Chondrocyte (in vitro differentiated cells): ENCODE measurements at places on chromosomes 12 and 14. TPM values are rescaled to one million over a fixed set of nuclear protein-coding genes. Genes with fewer than 3 reads are reported as not detected.

- H3K4me3 ChIP-seq: peak overlapping the region; percentile 26
- H3K27me3 ChIP-seq: no peaks in the 10 kb centered on the region
Measured at GRCh38 chr12:46523863-46524770, 151.5 kb upstream of the SLC38A2 start.

- H3K36me3 ChIP-seq: no peaks in the 10 kb centered on the region
- DNase-seq: no peak
- no peak overlapping the region for H3K4me3 ChIP-seq
- no peaks in the 10 kb centered on the region for H3K4me1 ChIP-seq
- H3K27ac ChIP-seq: no peak overlapping the region
Measured at GRCh38 chr12:38555620-38556591, 239.3 kb downstream of the ALG10B start.

- peaks cover 10% of the 10 kb centered on the region for H3K27me3 ChIP-seq
- H3K27ac ChIP-seq: no peak overlapping the region
- peaks cover 4% of the 10 kb centered on the region for H3K36me3 ChIP-seq
- no peak for DNase-seq
Measured at GRCh38 chr12:123850246-123851134, 88.4 kb downstream of the DNAH10 start.

GRCh38 chr12:7934889-7935492 lies 996 bp downstream of the SLC2A3 start:
- peaks cover 13% of the 10 kb centered on the region for H3K36me3 ChIP-seq
- H3K27me3 ChIP-seq: no peaks in the 10 kb centered on the region
- H3K4me3 ChIP-seq: no peak overlapping the region
- H3K4me1 ChIP-seq: peaks cover 7% of the 10 kb centered on the region

GRCh38 chr14:106776395-106776983 lies 1250.1 kb downstream of the TMEM121 start:
- no peaks in the 10 kb centered on the region for H3K4me1 ChIP-seq
- no peak overlapping the region for H3K27ac ChIP-seq
- no peaks in the 10 kb centered on the region for H3K36me3 ChIP-seq
- H3K27me3 ChIP-seq: no peaks in the 10 kb centered on the region
- no peak overlapping the region for H3K4me3 ChIP-seq

The KITLG gene
- 1.7 to 3.8 TPM (median 3.7 TPM) in 3 replicates for total RNA-seq

DNA sequence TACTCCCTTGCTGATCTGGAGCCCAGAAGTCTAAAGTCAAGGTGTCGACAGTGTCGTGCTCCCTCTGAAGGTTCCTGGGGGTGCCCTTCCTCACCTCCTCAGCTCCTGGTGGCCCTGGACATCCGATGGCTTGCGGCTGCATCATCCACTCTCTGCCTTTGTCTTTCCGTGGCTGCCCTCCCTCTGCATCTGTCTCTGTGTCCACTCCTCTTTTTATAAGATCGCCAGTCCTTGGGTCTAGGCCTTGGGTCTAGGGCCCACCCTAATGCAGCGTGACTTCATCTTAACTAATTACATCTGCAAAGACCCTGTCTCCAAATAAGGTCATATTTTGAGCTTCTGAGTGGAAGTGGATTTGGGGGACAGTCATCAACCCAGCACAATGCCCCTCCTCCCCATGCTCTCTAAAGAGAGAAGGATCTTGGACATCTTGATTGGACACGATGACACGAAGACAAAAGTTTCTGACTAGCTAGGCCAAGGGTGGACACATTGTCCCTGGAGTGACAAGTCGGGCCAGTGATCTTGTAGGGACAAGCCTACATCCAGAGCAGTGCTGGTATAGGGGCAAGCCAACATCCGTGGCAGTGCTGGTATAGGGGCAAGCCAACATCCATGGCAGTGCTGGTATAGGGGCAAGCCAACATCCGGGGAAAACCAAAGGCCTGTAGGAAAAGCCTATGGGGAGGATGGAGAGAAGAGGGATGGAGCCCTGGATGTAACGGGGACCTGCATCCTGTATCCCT lies 93.9 kb upstream of the DIO3 start:
- no peak overlapping the region for H3K27ac ChIP-seq
- peaks cover 9% of the 10 kb centered on the region for H3K27me3 ChIP-seq
- no peak for DNase-seq
- H3K36me3 ChIP-seq: no peaks in the 10 kb centered on the region

The WASHC4 gene
- total RNA-seq: 55.8 to 57.7 TPM (median 56.0 TPM) in 3 replicates

GRCh38 chr14:75675265-75675960 lies 14.4 kb downstream of the TTLL5 start:
- peaks cover 15% of the 10 kb centered on the region for H3K36me3 ChIP-seq
- H3K4me1 ChIP-seq: no peaks in the 10 kb centered on the region
- H3K4me3 ChIP-seq: no peak overlapping the region

DNA sequence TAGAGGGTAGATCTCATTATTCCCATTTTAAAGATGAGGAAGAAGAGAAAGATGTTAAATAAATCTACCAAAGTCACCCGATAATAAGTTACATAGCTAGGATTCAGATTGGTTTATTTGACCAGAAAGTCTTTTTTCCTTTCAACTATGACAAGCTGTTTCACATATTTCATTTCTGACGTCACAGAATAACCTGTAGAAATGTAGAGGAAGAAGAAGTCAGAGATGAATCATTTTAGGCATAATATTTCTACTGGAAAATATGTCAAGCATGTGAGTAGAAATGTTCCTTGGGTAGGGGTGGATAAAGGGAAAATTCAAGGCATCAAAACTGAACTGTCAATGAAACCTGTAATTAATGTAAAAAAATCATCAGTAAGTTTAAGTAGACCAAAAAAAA lies 107.0 kb downstream of the MGST1 start:
- no peak overlapping the region for H3K4me3 ChIP-seq
- H3K36me3 ChIP-seq: no peaks in the 10 kb centered on the region

GRCh38 chr14:64891839-64892375 lies 12.2 kb upstream of the SPTB start:
- no peak for DNase-seq
- H3K4me3 ChIP-seq: no peak overlapping the region
- H3K27ac ChIP-seq: no peak overlapping the region

GRCh38 chr12:93832131-93832530 lies 155.0 kb downstream of the CRADD start:
- no peaks in the 10 kb centered on the region for H3K36me3 ChIP-seq
- H3K27me3 ChIP-seq: no peaks in the 10 kb centered on the region
- peaks cover 24% of the 10 kb centered on the region for H3K4me1 ChIP-seq
- no peak overlapping the region for H3K4me3 ChIP-seq
- no peak overlapping the region for H3K27ac ChIP-seq

The FAM186B gene
- 0.27 to 0.51 TPM (median 0.46 TPM) in 3 replicates for total RNA-seq

DNA sequence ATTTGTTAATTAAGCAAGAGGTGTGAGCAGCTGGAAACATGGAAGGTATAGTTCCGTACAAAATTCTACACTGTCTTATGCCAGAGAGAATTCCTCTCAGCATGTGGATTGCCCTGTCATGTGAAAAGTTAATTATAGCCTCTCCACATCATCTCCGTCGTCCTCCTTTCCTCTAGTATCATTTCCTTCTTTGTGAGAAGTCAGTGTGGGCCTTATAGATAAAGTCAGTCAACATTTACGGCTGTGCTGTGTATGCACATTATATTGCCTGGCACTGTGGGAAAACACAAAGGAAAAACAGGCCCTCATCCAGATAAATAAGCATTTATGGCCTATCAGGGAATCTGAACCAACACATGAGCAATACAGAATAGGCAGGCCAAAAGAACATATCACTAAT lies 236.6 kb downstream of the SEC23A start:
- H3K4me3 ChIP-seq: no peak overlapping the region
- no peaks in the 10 kb centered on the region for H3K36me3 ChIP-seq
- DNase-seq: no peak
- peaks cover 11% of the 10 kb centered on the region for H3K27me3 ChIP-seq

DNA sequence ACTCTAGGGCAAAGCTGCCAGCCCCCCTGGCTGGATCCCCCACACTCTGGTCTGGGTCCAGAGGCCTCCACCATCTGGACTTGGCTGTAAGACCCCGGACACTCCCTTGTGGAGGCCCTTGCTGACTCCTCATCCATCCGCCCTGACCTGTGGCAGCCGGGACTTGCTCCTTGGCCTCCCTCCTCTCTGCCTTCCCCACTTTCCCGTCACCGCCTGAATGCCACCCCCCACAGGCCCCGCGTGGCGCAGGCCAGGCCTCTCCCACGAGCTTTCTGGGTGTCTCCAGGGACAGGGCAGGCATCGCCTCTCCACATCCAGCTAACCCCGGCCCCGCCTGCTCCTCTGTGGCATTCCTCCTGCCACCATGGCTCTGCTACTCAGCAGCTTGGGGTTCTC lies 14.1 kb downstream of the JAG2 start:
- no peak overlapping the region for H3K27ac ChIP-seq
- no peaks in the 10 kb centered on the region for H3K4me1 ChIP-seq
- DNase-seq: peak; percentile 69
- peaks cover 3% of the 10 kb centered on the region for H3K36me3 ChIP-seq
- H3K27me3 ChIP-seq: no peaks in the 10 kb centered on the region

GRCh38 chr12:124517260-124518050 lies 50.0 kb downstream of the NCOR2 start:
- no peaks in the 10 kb centered on the region for H3K27me3 ChIP-seq
- peak overlapping the region; percentile 100 for H3K27ac ChIP-seq
- peaks cover 77% of the 10 kb centered on the region for H3K4me1 ChIP-seq

The CELA1 gene
- total RNA-seq: not detected in 3 replicates

The TCL1B gene
- total RNA-seq: not detected in 3 replicates

- no peak for DNase-seq
- H3K4me3 ChIP-seq: no peak overlapping the region
- no peaks in the 10 kb centered on the region for H3K4me1 ChIP-seq
- H3K27me3 ChIP-seq: peaks cover 17% of the 10 kb centered on the region
- H3K27ac ChIP-seq: no peak overlapping the region
Measured at GRCh38 chr12:94143951-94144350, 4.4 kb upstream of the PLXNC1 start.

- H3K4me1 ChIP-seq: peaks cover 3% of the 10 kb centered on the region
- no peak overlapping the region for H3K27ac ChIP-seq
- H3K36me3 ChIP-seq: peaks cover 6% of the 10 kb centered on the region
Measured at GRCh38 chr12:19614601-19615383, 175.5 kb downstream of the AEBP2 start.

DNA sequence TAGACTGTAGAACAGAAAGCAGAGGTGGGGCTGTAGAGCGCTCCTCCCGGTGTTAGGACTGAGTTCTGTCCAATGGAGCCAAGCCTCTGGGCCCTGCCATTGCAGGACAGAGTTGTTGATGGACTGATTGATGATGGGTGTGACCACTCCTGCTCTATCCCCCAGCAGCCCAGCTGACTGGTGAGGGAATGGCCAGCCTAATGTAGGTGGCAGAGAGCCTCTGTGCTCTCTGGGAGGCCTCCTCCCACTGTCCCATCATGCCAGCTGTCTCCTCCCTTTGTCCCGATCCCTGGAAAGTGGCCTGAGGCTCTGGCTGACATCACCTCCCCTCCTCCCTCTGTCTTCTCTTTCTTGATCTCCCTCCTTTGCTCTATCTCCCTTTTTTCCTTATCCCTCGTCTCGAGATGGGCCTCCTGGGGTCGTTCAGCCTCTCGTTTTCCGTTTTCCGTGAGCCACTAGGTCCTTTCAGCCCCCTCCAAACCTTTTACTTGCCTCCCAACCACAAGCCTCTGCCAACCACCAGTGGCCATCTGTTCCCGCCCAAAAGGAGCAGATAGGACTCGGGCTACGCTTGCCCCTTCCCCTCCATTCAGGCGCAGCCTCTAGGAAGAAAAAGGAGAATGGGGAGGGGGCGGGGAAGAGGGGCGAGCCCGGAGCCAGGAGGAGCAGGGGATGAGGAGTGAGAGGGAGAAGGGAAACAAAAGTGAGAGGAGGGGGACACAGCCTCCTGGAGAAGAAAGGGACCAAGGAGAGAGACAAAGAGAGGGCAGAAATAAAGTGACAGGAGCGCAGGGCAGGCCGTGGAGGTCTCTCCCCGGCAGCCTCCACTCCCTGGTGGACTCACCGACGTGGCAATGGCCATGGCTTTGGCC lies 572 bp downstream of the EFS start:
- H3K27ac ChIP-seq: peak overlapping the region; percentile 97
- no peak for DNase-seq
- peaks cover 28% of the 10 kb centered on the region for H3K4me1 ChIP-seq
- H3K27me3 ChIP-seq: peaks cover 2% of the 10 kb centered on the region
- H3K4me3 ChIP-seq: peak overlapping the region; percentile 93

DNA sequence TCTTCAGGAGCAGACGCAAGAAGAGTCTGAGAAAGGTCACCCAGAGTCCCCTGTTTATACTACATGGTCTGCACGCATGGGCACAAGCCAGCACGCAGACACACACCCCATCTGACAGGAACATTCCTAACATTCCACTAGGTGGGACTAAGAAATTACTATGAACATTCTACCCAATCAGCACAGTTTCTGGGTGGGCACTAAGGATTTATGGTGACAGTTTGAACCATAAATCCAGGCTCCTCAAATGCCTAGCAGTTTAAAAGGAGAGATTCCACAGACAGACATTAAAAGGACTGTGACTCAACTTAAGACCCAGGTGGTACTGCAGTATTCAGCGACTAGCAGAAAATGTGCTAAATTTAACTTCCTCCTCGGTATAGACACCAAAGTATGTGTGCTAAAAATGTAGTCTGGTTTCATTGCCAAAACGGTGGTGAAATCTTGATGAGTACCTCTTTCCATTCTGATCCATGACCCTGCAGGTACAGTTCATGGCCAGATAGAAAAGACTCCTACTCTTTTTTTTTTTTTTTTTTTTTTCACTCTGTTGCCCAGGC lies 16.2 kb downstream of the ABHD4 start:
- no peaks in the 10 kb centered on the region for H3K27me3 ChIP-seq
- peak overlapping the region; percentile 35 for H3K4me3 ChIP-seq
- peak overlapping the region; percentile 95 for H3K27ac ChIP-seq
- peaks cover 22% of the 10 kb centered on the region for H3K36me3 ChIP-seq
- peaks cover 49% of the 10 kb centered on the region for H3K4me1 ChIP-seq

DNA sequence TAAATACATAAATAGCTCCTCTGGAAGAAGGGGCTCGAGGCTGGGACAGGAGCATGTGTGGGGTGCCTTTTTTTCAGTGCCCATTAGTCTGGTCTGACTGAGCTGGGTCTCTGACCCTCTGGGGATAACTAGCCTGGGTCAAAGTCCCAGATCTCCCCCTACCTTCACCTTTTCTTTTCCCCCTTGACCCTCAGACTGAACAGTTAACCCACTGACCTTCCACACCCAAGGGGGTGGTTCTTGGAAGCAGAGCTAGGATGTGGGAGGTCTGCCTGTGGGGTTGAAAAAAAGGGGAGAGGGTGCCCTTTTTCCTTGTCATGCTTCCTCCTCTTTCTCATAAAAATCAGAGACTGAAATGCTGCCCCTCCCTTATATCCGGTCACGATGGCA lies 925 bp upstream of the GLI1 start:
- no peaks in the 10 kb centered on the region for H3K27me3 ChIP-seq
- DNase-seq: no peak
- peak overlapping the region; percentile 95 for H3K4me3 ChIP-seq
- H3K4me1 ChIP-seq: peaks cover 66% of the 10 kb centered on the region
- H3K27ac ChIP-seq: peak overlapping the region; percentile 97
- H3K36me3 ChIP-seq: no peaks in the 10 kb centered on the region

- peaks cover 30% of the 10 kb centered on the region for H3K4me1 ChIP-seq
- H3K27me3 ChIP-seq: no peaks in the 10 kb centered on the region
- no peak overlapping the region for H3K4me3 ChIP-seq
- H3K27ac ChIP-seq: no peak overlapping the region
Measured at GRCh38 chr14:89227496-89227836, 189.6 kb downstream of the FOXN3 start.

DNA sequence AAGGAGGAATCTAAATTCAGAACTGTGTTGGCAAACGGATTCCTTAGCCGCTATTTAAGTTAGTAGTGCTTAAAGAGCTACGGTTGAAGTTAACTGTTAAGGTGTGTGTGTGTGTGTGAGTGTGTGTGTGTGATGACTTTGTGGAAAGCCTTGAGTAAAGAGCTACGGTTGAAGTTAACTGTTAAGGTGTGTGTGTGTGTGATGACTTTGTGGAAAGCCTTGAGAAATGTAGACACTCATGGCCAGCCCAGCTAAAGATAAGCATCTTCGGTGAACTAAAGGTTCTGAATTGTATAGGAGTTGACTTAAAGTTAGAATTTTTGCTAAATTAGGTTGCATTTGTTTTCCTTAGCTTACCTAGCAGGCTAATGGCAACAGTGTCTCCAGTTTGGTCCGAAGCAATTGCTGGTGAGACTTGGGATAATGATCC lies 1.4 kb downstream of the KTN1 start:
- no peaks in the 10 kb centered on the region for H3K36me3 ChIP-seq
- peaks cover 32% of the 10 kb centered on the region for H3K4me1 ChIP-seq
